Pulmonary artery endothelial cell (primary cell): ENCODE measurements at places on chromosomes 2 and 18.

DNA sequence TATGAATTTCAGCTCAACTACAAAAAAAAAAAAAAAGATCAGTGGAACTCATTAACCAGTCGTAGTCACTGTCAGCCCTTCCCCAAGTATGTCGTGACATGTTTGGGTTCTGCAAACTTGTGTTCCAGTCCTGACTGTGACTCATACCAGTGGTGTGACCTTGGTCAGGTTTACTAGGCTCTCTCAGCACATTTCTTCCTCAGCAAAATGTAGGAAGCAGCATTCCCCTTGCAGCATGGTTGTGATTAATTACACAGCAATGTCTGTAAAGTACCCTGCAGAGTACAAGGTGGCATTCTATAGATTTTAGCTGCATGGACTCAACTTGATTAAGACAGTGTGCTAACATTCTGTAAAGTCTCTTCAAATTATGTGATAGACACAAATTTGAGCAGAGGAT is 156.9 kb downstream of the LAMA1 start:
- DNase-seq, result no peak

- no peak for DNase-seq
These were observed 107.5 kb downstream of the MSTN start for GRCh38 chr2:189954989-189955388.

DNA sequence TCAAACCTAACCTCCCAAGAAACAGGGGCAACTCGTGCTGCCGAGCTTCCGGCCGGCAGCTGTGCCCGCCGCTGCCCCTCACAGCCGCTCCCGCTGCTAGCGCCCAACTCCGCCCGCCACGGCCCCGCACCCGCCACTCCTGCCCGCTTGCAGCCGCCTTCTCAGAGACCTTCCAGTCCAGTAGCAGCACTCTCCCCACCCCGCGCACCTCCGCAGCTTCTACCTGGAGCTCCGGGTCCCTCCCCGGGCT is 722 bp upstream of the C2orf15 start:
- DNase-seq, result no peak

GRCh38 chr2:71466301-71467179 is 13.2 kb downstream of the DYSF start:
- DNase-seq, result no peak

DNA sequence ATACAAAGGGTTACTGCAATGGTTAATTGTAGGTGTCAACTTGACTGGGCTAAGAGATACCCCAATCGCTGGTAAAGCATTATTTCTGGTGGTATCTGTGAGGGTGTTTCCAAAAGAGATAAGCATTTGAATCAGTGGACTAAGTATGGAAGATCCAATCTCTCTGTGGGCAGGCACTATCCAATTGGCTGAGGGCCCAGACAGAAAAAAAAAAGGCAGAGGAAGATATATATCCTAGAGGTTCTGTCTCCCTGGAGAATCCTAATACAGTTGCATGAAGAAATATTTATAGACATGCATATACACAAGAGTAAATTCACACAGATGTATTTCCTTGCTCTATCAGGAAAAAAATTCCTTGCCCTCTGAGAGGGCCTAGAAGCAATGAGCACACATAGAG is 43.9 kb downstream of the TBC1D8 start:
- DNase-seq, result no peak

GRCh38 chr2:181812106-181812743 is 79.3 kb upstream of the ITPRID2 start:
- DNase-seq, result no peak
